Activated CD4-positive, alpha-beta T cell treated with anti-CD3 and anti-CD28 coated beads, Interleukin-2, amount 10 ng/mL, durations not matched to agents 24 days and 14 days (primary cell): ENCODE measurements at places on chromosomes 11 and 22. TPM values are rescaled to one million over a fixed set of nuclear protein-coding genes. Genes with fewer than 3 reads are reported as not detected.

Gene RAB39A
- not detected in 2 replicates for total RNA-seq

Gene OR52K2
- not detected in 2 replicates for total RNA-seq

Gene P2RY6
- total RNA-seq: not detected in 2 replicates

Gene MN1
- 0.05 and 0.23 TPM in 2 replicates for total RNA-seq

Gene TSKU
- 3.4 and 5.2 TPM in 2 replicates for total RNA-seq

Gene HTATIP2
- total RNA-seq: 48.3 and 53.9 TPM in 2 replicates

Gene TYR
- not detected in 2 replicates for total RNA-seq

Gene SEZ6L
- not detected in 2 replicates for total RNA-seq
